ENCODE measurements at places on chromosomes 4 and X. TPM values are rescaled to one million over a fixed set of nuclear protein-coding genes. Genes with fewer than 3 reads are reported as not detected.

Gene TRIM61
- 5.1 TPM for total RNA-seq

Gene UBA1
- total RNA-seq: 186 TPM

Gene ADGRG2
- not detected for total RNA-seq

Gene TAF7L
- total RNA-seq: 0.29 TPM

Gene NAA11
- not detected for total RNA-seq

Gene HTR2C
- not detected for total RNA-seq

Measured in T-helper 1 cell treated with Interleukin-12 subunit alpha and Interleukin-12 subunit beta and Interleukin-4 antibody, amounts not matched to agents 30 ng/mL and 1 ng/mL, for 36 hours (primary cell).